ENCODE measurements at places on chromosomes 7 and 10.

DNA sequence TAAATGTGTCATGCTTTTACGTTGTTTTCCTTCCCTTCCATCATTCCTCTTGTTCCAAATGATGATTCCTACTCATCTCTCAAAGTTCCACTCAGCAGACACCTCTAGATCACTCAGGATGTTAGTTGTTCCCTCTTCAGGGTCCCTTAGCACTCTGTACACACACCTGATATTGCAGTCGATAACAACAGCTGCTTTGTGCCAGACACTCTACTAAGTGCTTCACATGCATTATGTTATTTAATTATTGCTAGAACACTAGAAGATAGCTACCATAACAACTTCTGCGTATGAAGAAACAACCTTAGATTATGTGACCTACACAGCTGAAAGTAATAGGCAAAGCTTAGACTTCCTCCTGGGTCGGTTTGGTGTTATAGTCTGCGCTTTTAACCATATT, 29.6 kb downstream of the PCBD1 start:
- no peak for DNase-seq

GRCh38 chr7:47611045-47611511, 29.2 kb upstream of the TNS3 start:
- DNase-seq, result no peak

GRCh38 chr10:69247313-69247710, 27.2 kb downstream of the HKDC1 start:
- no peak for DNase-seq

DNA sequence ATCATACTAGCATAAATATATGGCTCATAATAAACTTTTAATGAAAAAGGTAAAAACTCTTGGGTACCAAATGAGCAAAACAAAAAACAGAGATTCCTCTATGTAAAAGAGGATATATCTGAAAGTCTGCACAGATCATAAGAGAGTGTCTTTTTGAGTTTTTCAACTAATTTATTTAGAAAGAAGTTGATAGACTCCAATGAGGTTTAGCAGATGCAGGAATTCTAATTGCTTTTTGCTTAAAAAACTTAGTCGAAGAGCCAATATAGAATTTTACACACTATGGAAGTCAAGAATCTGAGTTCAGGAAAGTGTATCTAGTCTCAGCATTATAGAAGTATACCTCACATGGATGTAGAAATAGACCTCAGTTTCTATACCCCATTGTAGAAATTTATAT, 3.4 kb upstream of the MLLT10 start:
- no peak for DNase-seq

- no peak for DNase-seq
These were observed 290.2 kb downstream of the DNAJB6 start for GRCh38 chr7:157627033-157627432.

GRCh38 chr7:46544396-46545008, 623.4 kb upstream of the IGFBP3 start:
- DNase-seq, result no peak

DNA sequence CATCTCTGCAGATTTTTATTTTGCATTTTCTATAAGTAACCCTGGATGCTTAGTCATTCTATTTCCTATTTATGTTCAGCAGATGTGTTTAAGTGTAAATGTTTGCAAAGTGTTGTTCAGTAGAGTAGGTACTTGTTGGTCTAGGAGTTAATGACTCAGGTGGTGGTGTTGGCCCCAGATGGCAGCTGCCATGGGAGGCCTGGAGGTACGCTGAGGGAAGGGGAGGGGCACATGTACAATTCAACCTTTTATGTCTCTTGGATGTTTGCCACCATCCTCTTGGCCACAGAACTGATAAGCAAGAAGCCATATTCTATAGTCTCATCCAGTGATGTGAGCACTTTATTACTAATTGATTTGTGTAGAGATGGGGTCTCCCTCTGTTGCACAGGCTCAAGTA, 68.1 kb upstream of the SLC39A12 start:
- no peak for DNase-seq

- DNase-seq, result no peak
These were observed 9.4 kb upstream of the CYCS start for GRCh38 chr7:25134358-25135010.
